ENCODE measurements at places on chromosomes 11 and 22. TPM values are rescaled to one million over a fixed set of nuclear protein-coding genes. Genes with fewer than 3 reads are reported as not detected.

GRCh38 chr22:49767355-49768062 is 60.2 kb downstream of the BRD1 start:
- H3K36me3 ChIP-seq = peaks cover 6% of the 10 kb centered on the region
- no peaks in the 10 kb centered on the region for H3K27me3 ChIP-seq
- H3K27ac ChIP-seq = no peak overlapping the region
- no peak overlapping the region for H3K4me3 ChIP-seq
- peak; percentile 57 for DNase-seq
- H3K4me1 ChIP-seq = peaks cover 11% of the 10 kb centered on the region

- no peak overlapping the region for H3K27ac ChIP-seq
- H3K27me3 ChIP-seq = no peaks in the 10 kb centered on the region
- peaks cover 12% of the 10 kb centered on the region for H3K36me3 ChIP-seq
- no peak overlapping the region for H3K4me3 ChIP-seq
- peaks cover 25% of the 10 kb centered on the region for H3K4me1 ChIP-seq
These were observed 57.9 kb downstream of the SYTL2 start for GRCh38 chr11:85752890-85753581.

DNA sequence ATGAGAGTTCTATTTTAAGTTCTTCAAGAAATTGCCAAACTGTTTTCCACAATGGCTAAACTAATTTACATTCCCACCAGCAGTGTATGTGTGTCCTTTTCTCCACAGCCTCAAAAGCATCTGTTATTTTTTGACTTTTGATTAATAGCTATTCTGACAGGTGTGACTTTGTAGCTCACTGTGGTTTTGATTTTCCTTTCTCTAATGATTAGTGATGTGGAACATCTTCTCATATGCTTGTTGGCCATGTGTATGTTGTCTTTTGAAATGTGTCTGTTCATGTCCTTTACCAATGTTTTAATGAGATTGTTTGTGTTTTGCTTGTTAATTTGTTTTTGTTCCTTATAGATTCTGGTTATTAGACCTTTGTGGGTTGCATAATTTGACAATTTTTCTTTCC is 18.0 kb upstream of the RAB38 start:
- H3K36me3 ChIP-seq = no peaks in the 10 kb centered on the region
- no peak overlapping the region for H3K4me3 ChIP-seq
- no peak for DNase-seq
- no peaks in the 10 kb centered on the region for H3K4me1 ChIP-seq
- no peak overlapping the region for H3K27ac ChIP-seq

SCUBE1 gene
- total RNA-seq = not detected

SLC25A18 gene
- not detected for total RNA-seq

MUC15 gene
- not detected for total RNA-seq

DNA sequence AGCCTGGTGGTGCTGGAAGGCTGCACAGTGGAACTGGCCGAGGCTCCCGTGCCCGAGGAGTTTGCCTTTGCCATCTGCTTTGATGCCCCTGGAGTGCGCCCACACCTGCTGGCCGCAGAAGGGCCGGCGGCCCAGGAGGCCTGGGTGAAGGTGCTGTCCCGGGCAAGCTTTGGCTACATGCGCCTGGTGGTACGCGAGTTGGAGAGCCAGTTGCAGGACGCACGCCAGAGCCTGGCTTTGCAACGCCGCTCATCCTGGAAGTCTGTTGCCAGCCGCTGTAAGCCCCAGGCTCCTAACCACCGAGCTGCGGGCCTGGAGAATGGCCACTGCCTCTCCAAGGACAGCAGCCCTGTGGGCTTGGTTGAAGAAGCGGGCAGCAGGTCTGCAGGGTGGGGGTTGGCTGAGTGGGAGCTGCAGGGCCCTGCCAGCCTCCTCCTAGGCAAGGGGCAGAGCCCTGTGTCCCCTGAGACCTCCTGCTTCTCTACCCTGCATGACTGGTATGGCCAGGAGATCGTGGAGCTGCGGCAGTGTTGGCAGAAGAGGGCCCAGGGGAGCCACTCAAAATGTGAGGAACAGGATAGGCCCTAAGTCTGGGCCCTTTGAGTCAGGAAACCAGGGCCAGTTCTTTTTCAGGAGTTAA is 1.9 kb upstream of the SMDT1 start:
- peaks cover 15% of the 10 kb centered on the region for H3K4me1 ChIP-seq
- no peak overlapping the region for H3K27ac ChIP-seq

MPEG1 gene
- total RNA-seq = not detected

DNA sequence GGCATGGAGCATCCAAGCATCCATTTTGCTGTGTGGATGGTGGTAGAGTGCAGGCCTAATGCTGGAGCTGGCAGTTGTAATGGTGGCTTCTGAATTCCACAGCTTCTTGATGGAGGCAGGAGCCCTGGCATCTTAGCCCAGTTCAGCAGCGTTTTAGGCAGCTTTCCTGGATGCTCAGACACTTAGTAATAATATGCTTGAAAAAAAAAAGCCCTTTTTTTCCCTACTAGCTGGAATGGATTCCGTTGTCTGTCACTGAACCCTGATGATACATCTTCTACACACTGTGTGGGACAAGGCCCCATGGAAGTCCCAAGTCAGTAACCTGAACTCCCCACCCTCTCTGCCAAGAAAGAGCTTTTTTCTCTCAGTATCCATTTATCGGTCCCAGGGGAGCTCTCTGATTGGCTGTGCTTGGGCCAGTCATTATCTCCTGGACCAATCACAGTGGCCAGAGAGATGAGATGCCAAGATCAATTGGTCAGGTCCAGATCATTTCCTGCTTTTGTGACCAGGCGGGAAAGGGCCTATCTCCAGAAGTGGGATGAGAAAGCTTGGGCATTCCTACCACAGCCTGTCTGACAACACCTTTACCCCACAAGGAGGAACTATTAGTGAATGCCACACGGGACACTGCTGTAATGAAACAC is 34.2 kb downstream of the MCM5 start:
- no peak for DNase-seq
- H3K36me3 ChIP-seq = no peaks in the 10 kb centered on the region
- H3K4me1 ChIP-seq = 0 out of 2 replicates have a peak, but pooled peaks cover 2% of the 10 kb centered on the region
- H3K27me3 ChIP-seq = no peaks in the 10 kb centered on the region
- H3K27ac ChIP-seq = no peak overlapping the region

- no peak overlapping the region for H3K27ac ChIP-seq
- H3K27me3 ChIP-seq = peaks cover 86% of the 10 kb centered on the region
- H3K4me1 ChIP-seq = no peaks in the 10 kb centered on the region
- no peak overlapping the region for H3K4me3 ChIP-seq
- H3K36me3 ChIP-seq = no peaks in the 10 kb centered on the region
- DNase-seq = no peak
These were observed 1.4 kb upstream of the ROBO3 start for GRCh38 chr11:124863826-124864165.

DNA sequence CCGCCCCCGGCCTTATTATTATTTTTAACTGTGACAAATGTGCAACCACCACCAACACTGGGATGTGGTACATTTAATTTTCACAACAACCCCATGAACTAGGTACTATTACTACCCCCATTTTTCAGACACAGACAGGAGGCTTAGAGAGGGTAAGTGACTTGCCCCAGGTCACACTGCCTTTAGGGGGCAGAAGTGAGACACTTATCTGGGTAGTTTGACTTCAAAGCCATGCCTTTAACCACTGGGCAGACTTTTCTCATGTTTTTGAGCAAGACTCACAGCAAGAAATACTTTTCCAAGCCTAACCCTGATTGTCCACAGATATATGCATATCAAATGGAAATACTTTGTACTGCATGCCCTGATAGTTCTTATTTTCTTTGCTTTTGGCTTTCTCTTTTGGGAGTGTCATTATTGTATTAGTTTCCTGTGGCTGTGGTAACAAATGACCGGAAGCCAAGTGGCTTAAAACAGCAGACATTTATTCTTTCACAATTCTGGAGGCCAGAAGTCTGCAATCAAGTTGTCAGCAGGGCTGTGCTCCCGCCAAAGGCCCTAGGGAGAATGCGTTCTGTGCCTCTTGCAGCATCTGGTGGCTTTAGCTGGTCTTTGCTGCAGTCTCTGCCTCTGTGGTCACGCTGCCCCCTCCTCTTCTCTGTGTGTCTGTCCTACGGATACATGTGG is 110.8 kb downstream of the GRIK4 start:
- no peaks in the 10 kb centered on the region for H3K36me3 ChIP-seq
- no peak for DNase-seq
- no peak overlapping the region for H3K27ac ChIP-seq
- H3K27me3 ChIP-seq = peaks cover 5% of the 10 kb centered on the region

GRCh38 chr11:69902337-69902736 is 83.1 kb upstream of the FGF3 start:
- peaks cover 7% of the 10 kb centered on the region for H3K4me1 ChIP-seq
- no peaks in the 10 kb centered on the region for H3K36me3 ChIP-seq
- peaks cover 3% of the 10 kb centered on the region for H3K27me3 ChIP-seq
- no peak overlapping the region for H3K4me3 ChIP-seq

FAM83F gene
- not detected for total RNA-seq

TSPO gene
- total RNA-seq = 94.7 TPM

GRCh38 chr11:127670374-127671119 is 670.0 kb upstream of the KIRREL3 start:
- H3K4me1 ChIP-seq = no peaks in the 10 kb centered on the region
- DNase-seq = no peak
- H3K27ac ChIP-seq = no peak overlapping the region
- H3K36me3 ChIP-seq = no peaks in the 10 kb centered on the region
- peaks cover 5% of the 10 kb centered on the region for H3K27me3 ChIP-seq
- no peak overlapping the region for H3K4me3 ChIP-seq

DNA sequence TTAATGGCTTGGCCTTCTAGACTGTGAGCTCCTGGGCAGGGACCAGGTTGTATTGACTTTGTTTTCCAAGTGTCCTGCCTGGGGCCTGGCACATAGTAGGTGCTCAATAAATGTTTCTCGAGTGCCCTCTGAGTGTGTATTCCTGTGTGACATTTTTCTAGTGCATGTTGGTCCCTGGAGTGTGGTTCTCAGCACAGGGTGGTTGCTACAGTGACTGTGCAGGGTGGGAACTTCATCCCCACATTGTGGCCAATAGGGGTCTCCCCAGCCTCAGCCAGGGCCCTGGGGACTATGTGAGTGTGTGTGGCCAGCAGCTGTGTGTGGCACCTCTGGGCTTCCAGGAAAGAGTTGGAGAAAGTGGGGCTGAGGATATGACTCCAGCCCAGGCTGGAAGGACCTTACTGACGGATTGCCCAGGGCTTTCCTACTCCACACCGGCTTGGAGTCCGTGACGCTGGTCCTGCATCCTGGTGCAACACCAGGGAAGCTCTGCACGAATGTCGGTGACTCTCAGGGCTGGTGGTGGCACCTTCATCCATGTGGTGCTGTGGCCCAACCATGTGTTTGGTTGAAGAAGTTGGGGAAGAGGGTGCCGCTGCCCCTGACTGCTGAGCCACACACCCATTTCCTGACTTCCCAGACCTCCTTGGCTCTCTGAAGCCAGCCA is 9.0 kb upstream of the MARK2 start:
- H3K36me3 ChIP-seq = peaks cover 26% of the 10 kb centered on the region
- H3K27me3 ChIP-seq = no peaks in the 10 kb centered on the region
- no peaks in the 10 kb centered on the region for H3K4me1 ChIP-seq
- H3K4me3 ChIP-seq = no peak overlapping the region

RFPL2 gene
- not detected for total RNA-seq

All from IMR-90 (cell line).